ENCODE measurements at places on chromosomes 3 and 15.

GRCh38 chr15:68712886-68713285 lies 107.8 kb downstream of the ANP32A start:
- DNase-seq: no peak

- no peak for DNase-seq
Measured at GRCh38 chr3:23994244-23994569, 49.1 kb downstream of the NR1D2 start.

GRCh38 chr3:173587055-173587454 lies 189.5 kb downstream of the NLGN1 start:
- no peak for DNase-seq

DNA sequence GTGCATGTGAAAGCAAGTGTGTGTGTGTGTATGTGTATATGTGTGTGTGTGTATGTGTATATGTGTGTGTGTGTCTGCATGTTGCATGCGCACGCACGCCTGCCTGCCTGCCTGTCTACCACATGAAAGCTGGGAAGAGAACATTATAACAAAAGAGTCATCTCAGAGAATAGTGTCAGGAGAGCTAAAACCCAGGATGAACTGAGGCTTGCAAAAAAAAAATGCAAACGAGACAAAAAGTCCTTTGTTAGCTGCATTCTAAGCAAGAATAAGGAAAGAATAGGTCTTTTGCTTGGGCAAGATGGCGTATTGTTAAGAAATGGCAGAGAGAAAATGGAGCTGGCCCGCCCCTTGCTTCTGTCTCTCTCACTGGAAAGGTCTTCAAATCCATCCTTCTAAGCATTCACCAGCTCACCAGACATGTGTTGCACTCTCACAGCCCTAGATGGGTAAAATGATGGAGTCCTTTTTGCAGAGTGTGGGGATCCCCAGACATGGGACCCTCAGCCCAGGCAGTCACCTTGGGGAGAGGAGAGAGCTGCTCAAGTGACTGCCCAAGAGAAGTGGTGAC lies 16.4 kb downstream of the WNT7A start:
- no peak for DNase-seq

- DNase-seq: no peak
Measured at GRCh38 chr3:4475804-4476203, 8.7 kb upstream of the SUMF1 start.

GRCh38 chr15:30943654-30944335 lies 40.1 kb downstream of the FAN1 start:
- DNase-seq: no peak

- no peak for DNase-seq
Measured at GRCh38 chr15:91279486-91279885, 179.4 kb downstream of the SV2B start.

DNA sequence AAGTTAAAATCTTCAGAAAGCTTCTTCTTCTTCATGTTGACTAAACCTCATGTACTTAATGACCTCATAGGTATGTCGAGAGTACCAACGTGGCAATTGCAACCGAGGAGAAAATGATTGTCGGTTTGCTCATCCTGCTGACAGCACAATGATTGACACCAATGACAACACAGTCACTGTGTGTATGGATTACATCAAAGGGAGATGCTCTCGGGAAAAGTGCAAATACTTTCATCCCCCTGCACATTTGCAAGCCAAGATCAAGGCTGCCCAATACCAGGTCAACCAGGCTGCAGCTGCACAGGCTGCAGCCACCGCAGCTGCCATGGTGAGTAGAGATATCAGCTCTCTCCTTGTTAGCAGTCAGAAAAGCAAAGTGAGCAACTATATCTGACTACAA lies 176.5 kb downstream of the MBNL1 start:
- no peak for DNase-seq

GRCh38 chr3:180961087-180961486 lies 28.4 kb downstream of the DNAJC19 start:
- DNase-seq: no peak

DNA sequence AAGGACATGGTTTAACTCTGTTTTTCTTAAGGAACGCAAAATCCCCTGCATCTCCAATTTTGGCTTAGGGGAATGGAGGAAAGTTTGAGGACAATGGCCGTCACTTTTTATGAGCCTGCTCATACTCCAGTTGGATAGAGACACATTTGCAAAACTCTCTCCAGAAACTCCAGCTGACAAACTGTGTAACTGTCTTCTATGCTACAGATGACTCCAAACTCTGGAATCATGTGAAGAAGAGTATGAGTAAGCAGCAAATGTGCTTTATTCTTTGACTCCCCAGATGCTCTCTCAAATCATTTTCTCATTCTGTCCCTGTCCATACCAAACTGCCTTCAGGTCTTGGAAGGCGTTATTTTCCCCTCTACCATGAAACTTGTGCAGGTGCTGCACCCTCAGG lies 226.5 kb upstream of the GPR149 start:
- no peak for DNase-seq

DNA sequence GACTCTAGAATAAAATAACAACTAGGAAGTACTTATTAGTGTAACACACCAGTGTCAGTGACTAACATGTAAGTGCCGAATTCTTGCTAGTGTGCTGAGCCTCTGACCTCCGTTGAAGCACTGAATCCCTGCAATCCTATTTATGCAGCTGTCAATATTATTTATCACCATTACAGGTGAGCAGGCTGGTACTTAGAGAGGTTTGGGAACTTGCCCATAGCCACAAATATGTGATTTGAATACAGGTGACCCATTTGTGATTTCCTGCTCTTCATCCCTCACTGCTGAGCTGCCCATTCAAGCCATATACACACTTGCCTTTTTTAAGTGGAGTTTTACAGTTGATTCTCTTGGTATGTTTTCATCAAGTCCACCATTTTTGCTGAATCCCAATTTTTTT lies 12.2 kb downstream of the EIF4E3 start:
- DNase-seq: no peak

- DNase-seq: peak; percentile 85
Measured at GRCh38 chr3:156460206-156460611, 94.7 kb downstream of the SSR3 start.

DNA sequence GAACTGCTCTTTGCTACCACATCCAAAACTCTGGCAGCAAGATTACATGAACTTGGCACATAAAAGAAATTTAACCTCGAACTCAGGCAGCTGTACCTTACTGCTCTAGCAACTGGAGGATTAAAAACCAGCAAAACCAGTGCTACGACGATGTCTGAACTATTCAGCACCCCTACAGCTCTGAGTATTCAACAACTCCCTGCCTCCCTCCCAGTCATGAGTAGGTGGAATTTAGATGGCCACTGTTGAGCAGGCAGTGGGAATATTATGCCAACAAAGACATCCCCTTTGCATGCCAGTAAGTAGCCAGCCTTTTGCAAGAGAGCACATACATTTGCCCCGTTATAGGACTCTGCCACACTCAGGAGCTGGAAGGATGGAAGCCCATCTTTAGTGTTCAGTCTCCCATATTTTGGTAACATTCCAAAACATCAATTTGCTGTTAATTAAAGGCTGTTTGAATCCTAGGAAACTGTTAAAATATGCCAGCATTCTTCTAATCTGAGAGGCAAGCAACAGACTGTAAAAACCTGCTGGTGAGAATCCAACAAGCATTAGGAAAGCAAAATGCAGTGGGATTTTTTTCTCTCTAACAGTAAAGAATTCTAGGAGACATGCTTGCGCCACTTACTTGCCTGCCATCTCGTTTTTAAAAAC lies 85.4 kb downstream of the ZNF385D start:
- DNase-seq: no peak

DNA sequence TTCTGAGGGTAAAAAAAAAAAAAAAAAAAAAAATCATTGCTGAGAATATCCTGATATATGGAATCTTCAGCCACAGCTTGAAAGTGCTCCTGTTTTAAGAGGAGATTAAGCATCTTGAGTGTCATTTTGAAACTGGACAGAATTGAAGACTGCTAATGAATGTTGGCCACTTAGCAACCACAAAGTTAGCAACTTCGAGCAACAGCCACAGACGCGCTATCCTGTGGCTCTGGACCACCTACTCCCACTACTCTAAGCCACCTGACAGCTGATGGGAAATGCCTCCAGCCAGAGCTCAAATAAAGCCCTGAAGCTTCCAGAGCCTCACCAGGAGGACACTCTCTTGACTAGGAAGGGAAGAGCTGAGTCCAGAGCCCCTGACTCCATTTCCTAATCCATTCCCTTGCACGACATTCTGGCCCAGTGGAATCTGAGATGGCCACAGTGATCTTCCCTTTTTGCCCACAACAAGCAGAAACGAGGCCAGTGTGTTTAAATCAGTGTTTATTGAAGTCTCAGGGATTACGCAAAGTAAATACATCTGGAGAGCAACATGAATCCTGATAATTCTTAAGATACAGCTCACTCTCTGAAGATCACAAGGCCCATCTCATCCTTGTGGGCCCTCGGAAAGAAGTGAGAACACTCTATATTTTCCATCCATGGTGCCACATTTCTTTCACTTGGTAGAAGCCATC lies 58.6 kb downstream of the TMEM212 start:
- no peak for DNase-seq

GRCh38 chr15:75729326-75730069 lies 16.9 kb upstream of the CSPG4 start:
- DNase-seq: no peak

DNA sequence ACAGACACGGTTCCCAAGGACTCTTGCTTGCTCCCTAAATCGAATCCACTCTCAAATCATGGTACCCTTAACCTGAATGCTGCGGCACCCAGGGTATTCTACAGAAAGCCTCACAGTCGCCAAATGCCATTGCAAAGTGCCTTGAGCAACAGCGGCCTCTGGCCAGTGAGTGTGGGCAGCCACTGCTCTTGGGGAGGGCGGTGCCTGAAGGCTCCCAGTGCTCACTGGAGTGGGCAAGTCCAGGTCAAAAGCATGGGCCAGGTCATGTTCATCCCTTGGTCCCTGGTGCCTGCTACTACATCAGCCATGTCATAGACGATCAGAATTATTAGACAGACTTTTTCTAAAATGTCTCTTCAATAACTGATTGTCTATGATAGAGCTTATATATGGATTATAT lies 82.5 kb downstream of the ADAMTS17 start:
- no peak for DNase-seq

- no peak for DNase-seq
Measured at GRCh38 chr3:118792191-118792590, 242.5 kb downstream of the IGSF11 start.

- no peak for DNase-seq
Measured at GRCh38 chr3:129560911-129561594, 18.1 kb downstream of the H1-8 start.

DNA sequence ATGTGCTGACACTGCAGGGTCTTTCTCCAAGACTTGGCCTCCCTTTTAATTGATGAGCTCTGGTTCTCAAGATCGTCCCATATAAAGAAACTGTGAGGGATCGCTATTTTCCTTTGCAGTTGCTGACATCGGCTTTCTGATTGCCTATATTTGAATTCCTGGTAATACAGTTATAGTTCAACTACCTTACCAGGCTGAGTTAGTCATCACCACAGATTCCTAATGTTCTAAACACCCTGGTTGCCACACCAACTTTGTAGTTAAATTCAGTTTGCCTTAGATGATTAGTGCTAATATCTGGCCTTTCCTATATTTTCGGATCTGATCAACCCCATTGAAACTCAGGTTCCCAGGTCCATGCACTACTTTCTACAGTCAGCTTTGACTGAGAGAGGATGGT lies 125.0 kb downstream of the GMNC start:
- DNase-seq: no peak

- no peak for DNase-seq
Measured at GRCh38 chr3:108096532-108097321, 5.9 kb upstream of the CD47 start.

GRCh38 chr15:36659917-36660316 lies 80.5 kb downstream of the CDIN1 start:
- no peak for DNase-seq

- no peak for DNase-seq
Measured at GRCh38 chr15:89777073-89777751, 1.1 kb downstream of the MESP2 start.

GRCh38 chr15:59885832-59886231 lies 118.3 kb upstream of the FOXB1 start:
- DNase-seq: no peak

GRCh38 chr3:64161481-64161952 lies 63.7 kb downstream of the PRICKLE2 start:
- no peak for DNase-seq

- no peak for DNase-seq
Measured at GRCh38 chr3:127339928-127340861, 52.3 kb upstream of the PRR20G start.

- no peak for DNase-seq
Measured at GRCh38 chr3:54573858-54574257, 354.0 kb downstream of the LRTM1 start.

- no peak for DNase-seq
Measured at GRCh38 chr3:175041369-175041768, 182.2 kb downstream of the NAALADL2 start.

- DNase-seq: no peak
Measured at GRCh38 chr3:123414973-123415775, 33.7 kb downstream of the ADCY5 start.

GRCh38 chr15:37037850-37038715 lies 62.3 kb downstream of the MEIS2 start:
- DNase-seq: no peak

DNA sequence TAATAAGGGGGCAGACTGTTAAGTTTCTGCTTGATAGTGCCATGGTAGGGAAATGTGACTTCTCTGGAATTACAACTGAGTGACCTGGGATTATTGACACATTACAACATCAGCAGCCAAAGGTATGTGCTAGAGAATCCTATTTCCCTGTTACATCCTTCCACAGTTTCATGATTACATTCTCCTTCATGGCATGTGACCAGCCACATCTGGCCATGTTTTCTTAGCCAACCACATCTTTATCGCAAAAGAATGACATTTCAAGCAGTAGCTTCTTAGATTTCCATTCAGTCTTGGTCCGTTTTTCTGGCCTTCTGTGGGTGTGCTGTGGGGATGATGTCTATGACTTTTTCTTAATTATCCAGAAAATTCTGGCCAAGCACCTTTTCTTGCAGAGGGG lies 45.4 kb upstream of the CTDSPL start:
- no peak for DNase-seq
